ENCODE measurements at places on chromosomes 4 and X. TPM values are rescaled to one million over a fixed set of nuclear protein-coding genes. Genes with fewer than 3 reads are reported as not detected.

- no peak for DNase-seq
Observed at GRCh38 chr4:123340381-123340701, 56.3 kb upstream of the SPRY1 start.

- DNase-seq: no peak
Observed at GRCh38 chr4:143391895-143392294, 55.2 kb downstream of the GAB1 start.

- DNase-seq: no peak
Observed at GRCh38 chrX:39519030-39519488, 578.7 kb downstream of the BCOR start.

GRCh38 chr4:183098723-183099536 is at the start of gene WWC2:
Gene WWC2, plus strand, starts transcription at chr4:183099257. Its CDS starts 235 bp downstream, at chr4:183099492.
- peak; percentile 36 for DNase-seq

DNA sequence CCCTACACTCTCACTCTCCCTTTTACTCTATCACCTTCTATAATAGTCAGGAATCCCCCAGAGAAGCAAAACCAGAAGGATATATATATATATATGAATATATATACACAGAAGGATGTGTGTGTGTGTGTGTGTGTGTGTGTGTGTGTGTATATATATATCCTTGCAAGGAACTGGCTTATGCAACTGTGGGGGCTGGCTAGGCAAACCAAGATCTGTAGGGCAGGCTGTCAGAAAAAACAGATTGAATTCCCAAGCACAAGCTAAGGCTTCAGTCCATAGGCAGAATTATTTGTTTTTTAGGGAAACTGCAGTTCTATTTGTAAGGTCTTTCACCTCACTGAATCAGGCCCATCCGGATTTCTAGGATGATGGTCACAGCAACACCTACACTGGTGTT is 13.0 kb upstream of the KLHL2 start:
- no peak for DNase-seq

DNA sequence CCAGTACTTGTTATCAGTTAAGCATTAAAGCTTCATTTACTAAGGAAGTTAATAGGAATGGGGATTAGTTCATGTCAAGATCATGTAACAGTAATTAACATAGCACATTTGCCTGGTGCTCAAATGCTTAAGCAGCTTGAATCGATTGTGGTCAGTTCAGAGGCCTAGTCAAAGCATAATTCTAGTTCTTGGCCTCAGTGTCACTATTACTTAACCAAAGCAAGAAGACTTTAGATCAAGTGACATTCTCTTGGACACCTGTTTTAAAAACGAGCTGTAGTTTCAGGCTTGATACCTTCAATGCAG is 115.2 kb upstream of the BMPR1B start:
- DNase-seq: no peak

DNA sequence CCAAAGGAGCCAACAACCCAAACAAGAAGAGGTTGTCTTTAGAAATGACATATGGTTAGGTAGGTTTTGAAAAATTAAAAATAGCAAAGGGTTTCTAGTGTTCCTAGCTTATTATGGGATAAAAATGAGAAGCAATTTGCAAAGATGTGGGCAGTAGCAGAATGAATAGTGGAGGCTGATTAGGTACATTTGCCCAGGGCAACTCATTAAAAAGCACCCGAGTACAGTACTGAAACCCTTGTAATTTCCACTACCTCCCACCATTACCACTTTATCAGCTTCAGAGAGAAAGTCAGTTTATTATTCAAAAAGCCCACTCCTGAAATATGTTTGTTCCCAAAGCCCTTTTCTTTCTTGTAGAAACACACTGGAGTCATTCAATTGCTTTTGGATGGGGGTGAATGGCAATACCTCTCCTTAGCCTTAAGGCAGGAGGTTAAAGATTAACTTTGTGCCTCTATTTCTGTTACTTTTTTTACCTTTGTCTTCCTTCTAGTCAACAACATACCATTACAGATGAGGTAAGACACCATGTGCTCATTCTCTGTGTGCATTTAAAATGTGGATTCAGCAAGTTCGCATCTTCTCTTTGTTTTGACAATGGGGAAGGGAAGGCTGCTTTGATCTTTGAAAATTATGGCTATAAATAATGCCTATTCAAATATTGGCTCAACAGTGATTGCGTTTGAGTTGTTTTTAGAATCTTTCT is 353.8 kb upstream of the CASK start:
- no peak for DNase-seq

DNA sequence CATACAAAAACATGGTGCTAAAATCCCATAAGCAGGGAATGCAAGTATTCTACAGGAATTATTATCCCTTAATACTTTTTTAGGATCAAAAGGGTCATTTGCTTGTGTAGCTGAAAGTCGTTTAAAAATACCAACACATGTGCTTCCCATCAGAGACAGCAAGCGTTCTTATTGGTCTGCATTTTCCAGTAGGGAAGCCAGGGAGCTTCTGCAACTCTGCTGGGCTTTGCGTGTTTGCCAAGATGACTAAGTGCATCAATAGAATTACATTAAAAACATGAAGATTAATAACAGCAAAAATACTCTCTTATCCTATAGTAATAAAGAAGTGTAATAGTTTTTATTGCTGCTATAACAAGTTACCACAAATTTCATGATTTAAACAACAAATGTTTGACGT is 111.2 kb downstream of the QDPR start:
- DNase-seq: no peak

- DNase-seq: no peak
Observed at GRCh38 chrX:6667048-6667768, 132.3 kb upstream of the VCX3A start.

GRCh38 chr4:184811526-184812198 is 14.1 kb downstream of the ACSL1 start:
- DNase-seq: no peak

DNA sequence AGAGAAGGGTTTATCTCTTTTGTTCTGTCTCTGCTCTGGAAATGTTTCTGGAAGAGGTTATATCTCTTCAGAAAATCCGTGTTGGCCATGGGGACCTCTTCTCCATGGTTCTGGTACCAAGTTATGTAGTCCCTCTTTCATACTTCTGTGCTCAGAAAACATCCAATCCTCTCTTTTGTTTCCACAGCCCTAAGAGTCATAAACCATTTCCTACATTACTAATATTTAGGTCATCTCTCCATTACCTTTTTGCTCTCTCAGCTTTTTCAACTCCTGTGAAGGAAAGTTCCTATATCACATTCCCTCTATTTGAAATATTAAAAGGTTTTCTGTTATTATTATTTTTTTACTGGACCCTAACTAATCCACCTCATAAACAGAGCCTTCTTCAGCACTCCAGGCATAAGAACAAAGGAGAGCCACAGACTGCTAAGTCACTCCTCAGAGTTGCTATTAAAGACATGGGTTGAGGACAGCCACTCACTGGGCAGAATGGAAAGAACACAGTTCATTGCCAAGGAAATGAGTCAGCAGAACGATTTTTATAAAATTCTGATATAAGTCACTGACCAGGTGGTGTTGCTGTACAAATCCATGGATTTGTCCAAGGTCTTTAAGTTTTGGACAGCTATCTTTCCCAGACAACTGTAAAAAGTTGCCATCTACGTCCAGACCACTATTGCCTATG is 122.4 kb upstream of the NPY2R start:
- DNase-seq: no peak

GRCh38 chrX:132786217-132786616 is 172.2 kb downstream of the HS6ST2 start:
- no peak for DNase-seq

GRCh38 chr4:16289897-16290554 is 63.8 kb upstream of the TAPT1 start:
- no peak for DNase-seq

GRCh38 chr4:38856046-38856445 is 571 bp downstream of the TLR6 start:
- DNase-seq: no peak

DNA sequence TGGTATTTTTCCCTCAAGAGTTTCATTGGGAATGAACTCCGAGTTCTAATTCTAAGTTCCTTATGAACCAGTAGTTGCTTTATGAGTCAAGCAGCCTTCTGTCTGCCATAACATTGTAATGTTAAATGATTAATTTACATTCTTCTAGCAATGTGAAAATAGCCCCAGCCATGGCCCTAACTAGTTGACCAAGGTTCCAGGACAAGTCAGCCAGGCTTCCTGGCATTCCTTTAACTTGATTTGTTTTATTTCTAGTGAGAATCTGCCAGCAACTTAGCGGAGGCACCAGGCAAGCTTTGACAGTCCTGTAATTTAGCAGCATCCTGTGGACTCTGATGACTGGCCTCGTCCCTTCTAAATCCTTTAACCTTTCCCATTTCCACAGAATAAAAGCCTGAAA is 69.0 kb downstream of the GLRA2 start:
- DNase-seq: no peak

The RASGEF1B gene
- 42.0 TPM for total RNA-seq

The IL3RA gene
- 13.5 TPM for total RNA-seq

The RAB41 gene
- total RNA-seq: not detected

The CT45A1 gene
- total RNA-seq: not detected

The PALLD gene
- 705 TPM for total RNA-seq

The TLR6 gene
- total RNA-seq: 3.5 TPM

The MAGEB2 gene
- not detected for total RNA-seq

The CCNA2 gene
- 2.4 TPM for total RNA-seq
